ENCODE measurements at places on chromosomes 1 and 21. TPM values are rescaled to one million over a fixed set of nuclear protein-coding genes. Genes with fewer than 3 reads are reported as not detected.

- no peak for ATAC-seq
These were observed 41.2 kb downstream of the MAP3K21 start for GRCh38 chr1:233368789-233369130.

- ATAC-seq: no peak
These were observed 5.4 kb downstream of the CCDC190 start for GRCh38 chr1:162855461-162856150.

DNA sequence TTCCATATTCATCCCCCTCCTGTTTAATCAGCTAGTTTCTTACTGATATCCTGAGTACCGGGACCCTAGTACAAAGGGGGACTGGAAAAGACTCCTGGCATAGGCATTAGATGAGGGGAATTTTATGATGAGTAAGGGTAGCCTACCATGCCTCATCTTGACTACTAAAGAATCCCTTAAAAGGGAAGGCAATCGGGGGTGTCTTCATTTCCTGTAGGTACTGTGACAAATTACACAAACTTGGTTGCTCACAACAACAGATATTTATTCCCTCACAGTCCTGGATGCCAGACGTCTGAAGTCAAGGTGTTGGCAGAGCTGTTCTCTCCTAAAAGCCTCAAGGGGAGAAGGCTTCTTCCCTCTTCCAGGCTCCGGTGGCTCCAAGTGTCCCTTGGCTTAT lies 28.9 kb upstream of the RUNX1 start:
- no peak for ATAC-seq

DNA sequence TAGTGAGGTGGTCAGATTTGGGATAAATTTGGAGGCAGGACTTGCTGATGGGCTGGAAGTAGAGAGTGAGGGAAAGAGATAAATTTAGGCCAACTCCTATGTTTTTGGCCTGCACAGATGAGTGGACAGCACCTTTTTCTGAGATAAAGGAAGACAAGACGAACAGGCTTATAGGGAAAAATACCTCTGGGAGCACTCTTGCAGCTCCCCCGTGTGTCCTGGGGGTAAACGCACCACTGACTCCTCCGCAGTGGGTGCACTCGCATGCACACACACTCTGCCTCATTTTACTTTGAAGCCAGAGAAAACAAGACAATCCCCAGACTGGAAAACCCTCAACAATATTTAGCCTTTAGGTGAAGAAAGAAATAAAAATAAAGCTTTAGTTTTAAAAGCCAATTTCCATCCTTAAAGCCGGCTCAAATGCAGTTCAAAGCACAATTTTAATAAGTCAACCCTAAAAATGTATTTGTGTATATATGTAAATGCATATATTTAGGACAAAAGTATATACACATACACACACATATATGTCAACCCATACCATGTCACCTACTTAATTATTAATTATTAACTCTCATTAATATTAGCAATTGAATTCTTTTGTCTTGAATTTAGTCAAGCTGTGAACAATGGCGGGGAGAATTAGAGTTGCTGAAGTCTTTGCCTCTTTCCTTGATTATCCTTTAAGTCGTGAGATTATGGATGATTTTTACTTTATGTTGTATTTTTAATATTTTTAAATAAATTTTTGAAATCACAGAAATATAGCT lies 341.8 kb downstream of the ZNF326 start:
- ATAC-seq: no peak

DNA sequence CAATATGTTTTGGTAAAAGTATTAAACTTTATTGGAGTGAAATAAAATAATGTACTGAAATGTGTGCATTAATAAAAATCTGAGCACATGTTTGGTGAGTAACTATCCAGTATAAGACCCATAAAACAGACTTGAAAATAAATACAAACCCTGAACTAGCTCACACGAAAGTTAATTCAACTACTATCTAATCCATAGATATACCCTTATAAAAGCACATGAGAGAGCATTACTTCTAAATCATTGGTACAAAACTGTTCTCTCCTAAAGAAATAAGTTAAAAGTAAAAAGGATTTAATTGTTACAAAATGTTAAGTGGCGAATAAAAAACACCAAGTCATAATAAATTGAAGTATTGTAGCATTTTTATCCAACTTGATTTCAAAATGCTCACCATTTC lies 295.6 kb downstream of the PTPRC start:
- ATAC-seq: no peak

DNA sequence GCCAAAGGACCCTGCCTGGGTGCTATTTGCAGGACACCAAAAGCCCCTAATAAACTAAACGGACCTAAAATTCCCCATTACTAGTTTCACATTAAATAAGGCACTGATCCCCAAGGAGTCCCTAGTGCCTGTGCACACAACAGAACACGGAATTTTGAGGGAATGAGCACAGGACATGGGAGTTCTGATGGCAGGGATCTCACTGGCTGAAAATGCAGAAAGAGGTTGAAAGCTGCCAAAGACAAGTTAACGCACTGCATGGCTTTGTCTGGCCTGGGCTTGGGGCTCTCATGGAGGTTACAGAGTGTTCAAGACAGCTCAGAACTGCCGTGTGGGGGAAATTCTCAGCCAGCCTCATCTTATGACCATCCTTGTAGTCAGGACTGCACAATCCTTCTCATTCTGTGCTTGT lies 15.6 kb upstream of the ATP1B1 start:
- ATAC-seq: no peak

The AKR7A3 gene
- 0.88 TPM for total RNA-seq
